ENCODE measurements at places on chromosomes 12 and 14. TPM values are rescaled to one million over a fixed set of nuclear protein-coding genes. Genes with fewer than 3 reads are reported as not detected.

DNA sequence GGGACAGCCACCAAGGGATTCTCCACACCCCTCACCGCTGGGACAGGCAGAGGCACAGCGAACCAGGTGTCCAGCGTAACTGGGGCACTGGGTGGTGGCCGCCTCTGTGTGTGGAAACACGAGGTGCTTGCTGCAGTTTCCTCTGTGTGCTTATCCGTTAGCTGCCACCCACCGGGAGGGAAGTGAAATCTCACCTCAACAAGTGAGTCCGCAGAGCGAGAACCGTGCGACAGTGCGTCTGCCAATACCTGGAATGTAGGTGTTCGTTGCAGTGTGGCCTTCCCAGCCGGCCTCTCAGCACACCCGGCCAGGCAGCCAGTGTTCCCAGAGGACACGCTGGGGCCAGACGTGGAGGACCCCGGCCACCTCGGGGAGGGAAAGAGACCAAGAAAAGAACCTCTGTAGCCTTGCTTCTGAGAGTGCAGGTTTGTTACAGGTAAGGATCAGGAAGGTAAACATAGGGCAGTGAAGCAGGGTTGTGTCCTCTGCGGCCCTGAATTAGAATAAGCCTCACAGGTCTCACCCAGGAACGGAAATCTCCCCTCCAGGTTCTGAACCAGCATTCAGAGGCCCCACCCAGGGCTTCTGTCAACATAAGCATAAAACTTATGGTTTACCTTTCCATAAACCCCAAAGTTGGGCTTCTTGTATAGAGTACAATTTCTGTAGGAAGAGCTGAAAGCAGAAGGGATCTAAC is 1.5 kb downstream of the BCL2L14 start:
- no peak for DNase-seq

DNA sequence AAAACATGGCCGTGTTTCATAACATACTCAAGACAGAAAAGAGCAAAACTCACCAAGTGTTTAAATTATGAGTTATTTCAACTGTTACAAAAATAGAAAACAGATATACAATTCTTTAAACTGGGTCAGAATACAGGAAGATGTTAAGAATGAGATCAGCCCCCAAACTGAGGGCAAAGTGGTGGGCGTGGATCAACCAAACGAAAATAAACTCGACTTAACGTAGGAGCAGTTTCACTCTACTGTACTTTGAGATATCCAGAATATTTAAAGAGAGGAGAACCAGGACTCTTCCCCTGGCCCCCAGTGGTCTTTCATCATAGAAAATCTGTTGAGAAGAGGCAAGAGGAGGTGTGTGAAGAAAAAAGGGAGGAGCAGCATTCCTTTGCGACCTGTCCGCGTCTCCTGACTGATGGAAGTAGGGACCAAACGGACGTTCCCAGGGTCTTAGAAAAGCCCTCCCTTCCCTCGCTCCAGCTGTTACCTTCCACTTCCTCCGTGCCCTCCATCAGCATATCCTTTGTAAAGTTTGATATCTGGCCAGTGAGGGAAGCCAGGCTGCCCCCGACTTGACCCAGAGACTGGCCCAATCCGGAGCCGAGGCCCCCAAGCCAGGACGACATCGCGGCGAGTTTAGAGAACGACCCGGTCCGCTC is 668 bp downstream of the TRIP11 start:
- DNase-seq, result peak; percentile 77

DNA sequence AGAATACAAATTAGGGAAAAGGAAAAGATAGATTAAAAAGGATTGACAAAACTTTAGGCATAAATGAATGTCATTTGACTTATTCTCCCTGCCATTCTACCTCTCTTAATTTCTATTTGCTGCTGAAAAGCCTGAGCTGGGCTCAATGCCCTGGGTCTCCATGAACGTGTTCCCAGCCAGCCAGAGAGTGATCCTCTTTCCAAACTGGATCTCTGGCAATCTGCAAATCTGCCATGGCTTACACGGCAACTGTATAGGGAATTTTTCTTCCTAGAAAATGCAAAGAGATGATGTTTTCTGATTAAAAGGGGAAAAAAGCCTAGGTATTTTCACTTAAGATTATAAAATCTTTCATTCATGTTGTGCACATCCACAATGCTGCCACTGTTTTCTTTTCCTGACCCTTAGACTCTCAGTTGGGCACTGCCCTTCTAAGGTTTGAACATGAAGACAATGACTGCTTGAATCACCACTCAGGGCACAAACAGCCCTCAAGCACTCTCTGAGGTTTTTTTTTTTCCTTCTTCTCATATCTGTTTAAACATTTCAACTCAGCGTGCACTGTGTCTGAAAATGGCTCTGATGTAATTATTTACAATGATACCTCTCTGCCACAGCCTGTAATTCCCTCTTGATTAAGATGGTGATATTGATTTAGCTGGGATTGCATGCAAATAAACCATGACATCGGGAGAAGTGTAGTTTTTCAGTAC is 60.3 kb downstream of the DACT1 start:
- DNase-seq, result no peak

- DNase-seq, result peak; percentile 84
These were observed 80.6 kb downstream of the APAF1 start for GRCh38 chr12:98725476-98726247.

GRCh38 chr12:120590741-120591407 is 9.7 kb upstream of the POP5 start:
- no peak for DNase-seq

- no peak for DNase-seq
These were observed 17.9 kb downstream of the CIT start for GRCh38 chr12:119859241-119859640.

- DNase-seq, result peak; percentile 22
These were observed 2.7 kb downstream of the PCNX4 start for GRCh38 chr14:60094306-60094897.

DNA sequence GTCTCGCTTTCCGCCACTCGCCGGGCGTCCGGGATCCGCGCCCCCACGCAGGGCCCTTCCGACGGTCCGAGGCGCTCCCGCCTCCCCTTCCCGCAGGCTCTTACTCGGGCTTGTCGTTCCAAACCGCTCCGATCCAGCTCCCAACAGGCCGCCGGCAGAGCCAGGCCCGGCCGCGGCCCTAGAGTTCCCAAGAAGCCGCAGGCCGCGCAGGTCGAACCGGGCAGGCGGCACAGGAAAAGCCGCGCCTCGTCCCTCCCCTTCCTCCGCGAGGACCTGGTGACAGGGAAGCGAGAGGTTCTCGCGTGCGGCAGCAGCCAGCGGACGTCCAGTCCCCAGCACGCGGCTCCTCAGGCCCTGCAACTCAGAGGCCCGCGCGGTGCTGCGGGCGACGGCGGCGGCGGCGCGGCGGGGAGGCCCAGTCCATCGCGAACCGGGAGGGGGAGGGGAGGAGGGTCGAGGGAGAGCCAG is 272 bp downstream of the HECTD1 start:
- no peak for DNase-seq

DNA sequence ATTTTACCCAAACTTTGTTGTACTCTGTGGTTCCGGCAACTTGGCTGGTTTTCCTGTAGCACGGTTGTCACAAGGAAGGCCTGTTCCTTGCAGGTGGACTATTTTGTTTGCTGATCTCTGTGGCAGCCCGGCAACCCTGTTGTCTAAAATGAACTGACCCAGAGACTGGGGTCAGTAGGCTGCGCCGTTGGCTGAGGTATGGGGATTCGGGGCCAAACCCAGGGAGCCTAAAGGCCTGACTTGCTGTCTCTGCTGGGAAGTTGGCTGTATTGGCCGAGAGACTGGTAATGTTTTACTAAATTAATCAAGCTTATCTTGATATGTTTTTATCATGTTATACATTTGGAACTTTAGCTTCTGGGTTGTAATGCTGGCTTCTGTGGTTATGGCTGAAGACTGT is 13.8 kb downstream of the SMIM41 start:
- no peak for DNase-seq

DNA sequence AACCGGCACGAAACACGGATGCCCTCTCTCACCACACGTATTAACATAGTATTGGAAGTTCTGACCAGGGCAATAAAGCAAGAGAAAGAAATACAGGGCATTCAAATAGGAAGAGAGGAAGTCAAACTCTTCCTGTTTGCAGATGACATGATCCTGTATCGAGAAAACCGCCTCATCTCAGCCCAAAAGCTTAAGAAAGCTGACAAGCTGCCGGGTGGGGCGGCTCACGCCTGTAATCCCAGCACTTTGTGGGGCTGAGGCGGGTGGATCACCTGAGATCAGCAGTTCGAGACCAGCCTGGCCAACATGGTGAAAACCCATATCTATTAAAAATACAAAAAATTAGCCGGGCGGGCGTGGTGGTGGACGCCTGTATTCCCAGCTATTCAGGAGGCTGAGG is 17.7 kb downstream of the OR6S1 start:
- peak; percentile 19 for DNase-seq

DNA sequence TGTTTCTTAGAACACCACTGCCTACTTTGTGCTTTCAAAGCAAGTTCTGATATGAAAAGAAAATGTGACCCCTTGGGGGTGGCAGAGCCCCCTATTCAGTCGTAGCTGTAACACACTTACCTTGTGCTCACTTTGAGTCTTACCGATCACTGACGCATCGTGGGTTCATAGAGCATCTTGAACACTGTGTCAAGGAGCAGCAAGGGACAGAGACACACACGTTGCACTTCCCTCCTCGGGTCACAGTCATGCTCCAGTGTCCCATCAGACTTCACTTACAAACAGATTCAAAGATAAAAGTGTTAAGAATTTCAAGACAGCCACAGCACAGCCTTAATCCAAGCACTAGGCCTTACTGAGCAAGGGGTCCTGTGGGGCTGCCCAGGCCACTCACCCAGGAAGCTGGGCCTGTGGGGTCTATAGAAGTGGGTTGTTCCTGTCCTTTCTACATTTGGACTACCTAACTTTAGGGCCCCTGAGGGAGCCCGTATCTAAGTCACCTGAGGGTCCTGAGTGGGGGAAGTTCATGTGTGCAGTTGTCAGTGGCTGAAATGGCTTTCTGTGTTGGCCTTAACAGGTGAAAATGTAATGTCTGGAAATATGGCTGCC is 75.4 kb upstream of the BDKRB2 start:
- DNase-seq, result no peak

- DNase-seq, result no peak
These were observed 423.4 kb downstream of the ZFP36L1 start for GRCh38 chr14:68369281-68370056.

DNA sequence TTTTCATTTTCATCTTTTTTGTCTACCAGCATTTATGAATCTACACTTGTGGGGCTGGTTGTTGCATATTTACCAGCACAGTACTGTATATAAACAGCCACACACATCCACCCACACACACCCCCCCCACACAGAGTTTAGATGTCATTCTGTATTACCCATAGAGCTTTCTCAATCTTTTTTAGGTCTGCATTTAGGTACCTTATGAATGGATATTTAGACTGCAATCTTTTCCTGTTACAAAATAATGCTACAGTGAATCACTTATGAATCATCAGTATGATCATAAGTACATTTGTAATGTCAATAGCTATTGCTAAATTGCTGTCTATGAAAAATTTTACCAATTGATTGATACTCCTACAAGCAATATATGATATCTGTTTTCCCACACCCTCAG is 67.3 kb upstream of the STK38L start:
- peak; percentile 74 for DNase-seq

- DNase-seq, result no peak
These were observed 1.2 kb downstream of the SLC2A13 start for GRCh38 chr12:40104461-40105264.

DNA sequence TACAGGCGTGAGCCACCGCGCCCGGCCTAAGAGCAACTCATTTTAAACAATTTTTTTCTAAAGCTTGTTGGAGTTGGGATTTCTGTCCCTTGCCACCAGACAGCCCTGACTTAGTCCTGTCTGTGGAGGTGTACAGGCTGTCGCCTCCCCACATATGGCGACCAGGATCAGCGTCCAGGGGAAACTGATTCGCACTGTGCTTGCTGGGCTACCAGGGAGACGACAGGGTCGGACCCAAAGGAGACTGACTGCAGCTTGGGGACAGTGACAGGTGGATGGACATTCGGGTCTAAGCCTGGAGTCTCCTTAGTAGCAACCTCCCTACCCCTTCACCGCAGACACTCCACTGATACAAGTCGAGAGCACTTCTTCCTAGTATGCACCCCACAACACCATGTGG is 40.3 kb downstream of the TRAFD1 start:
- no peak for DNase-seq

- DNase-seq, result no peak
These were observed 35.2 kb downstream of the NTN4 start for GRCh38 chr12:95755261-95755865.

- no peak for DNase-seq
These were observed 139.2 kb downstream of the KICS2 start for GRCh38 chr12:64082866-64083268.

- peak; percentile 33 for DNase-seq
These were observed 12.2 kb downstream of the EIF5 start for GRCh38 chr14:103346286-103346685.

DNA sequence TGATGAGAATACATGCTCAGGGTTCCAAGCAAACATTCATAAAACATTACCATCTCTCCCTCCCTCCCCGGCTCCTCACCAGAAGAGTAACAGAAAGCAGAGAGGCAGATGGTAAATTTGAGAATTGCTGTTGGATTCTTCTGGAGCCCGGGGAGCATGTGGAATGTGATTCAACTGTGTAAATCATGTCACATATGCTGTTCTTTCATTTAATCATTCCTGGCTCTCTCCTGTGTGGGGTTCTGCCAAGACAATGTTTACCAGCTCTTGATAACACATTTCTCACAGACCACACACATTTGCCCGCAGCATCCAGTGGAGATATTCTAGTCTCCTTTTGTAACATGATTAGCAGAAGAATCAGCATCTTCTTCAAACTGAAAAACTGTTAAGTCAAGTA is 23.4 kb upstream of the NR2C1 start:
- no peak for DNase-seq

DNA sequence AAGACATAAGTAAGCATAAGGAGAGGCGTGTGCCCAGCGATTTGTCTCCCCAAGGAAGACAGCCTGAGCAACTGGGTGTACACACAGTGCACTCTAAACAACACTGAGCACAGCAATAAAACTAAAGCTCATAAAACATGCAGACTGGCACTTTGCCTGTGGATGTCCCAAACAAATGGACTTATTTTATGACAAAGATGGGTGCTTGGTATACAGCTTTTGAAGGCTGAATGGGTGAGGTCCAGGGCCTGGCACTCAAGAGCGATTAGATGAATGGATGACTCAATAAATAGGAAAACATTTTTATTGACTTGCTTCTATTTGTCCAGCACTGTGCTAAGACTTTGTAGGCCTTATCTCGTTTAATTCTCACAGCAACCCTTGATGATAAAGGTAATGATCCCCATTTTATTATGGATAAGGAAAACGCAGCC is 28.5 kb downstream of the LGMN start:
- peak; percentile 37 for DNase-seq

- DNase-seq, result peak; percentile 56
These were observed 263.2 kb upstream of the ATP2B1 start for GRCh38 chr12:89971880-89972279.

GRCh38 chr12:91023326-91024004 is 18.7 kb upstream of the EPYC start:
- peak; percentile 82 for DNase-seq

GRCh38 chr14:61593330-61593729 is 102.0 kb upstream of the HIF1A start:
- peak; percentile 36 for DNase-seq

MYO1H gene
- not detected for polyA plus RNA-seq

PRH1 gene
- polyA plus RNA-seq, result 8.4 TPM

FCF1 gene
- 24.3 TPM for polyA plus RNA-seq

TMEM119 gene
- 58.1 TPM for polyA plus RNA-seq

ENDOU gene
- 0.10 TPM for polyA plus RNA-seq

CCDC196 gene
- polyA plus RNA-seq, result not detected

PLCZ1 gene
- not detected for polyA plus RNA-seq

KCNC2 gene
- not detected for polyA plus RNA-seq

RFX4 gene
- not detected for polyA plus RNA-seq

FGF23 gene
- polyA plus RNA-seq, result not detected

PPFIA2 gene
- not detected for polyA plus RNA-seq

CABP1 gene
- not detected for polyA plus RNA-seq
